ENCODE measurements at places on chromosomes 5 and 9. TPM values are rescaled to one million over a fixed set of nuclear protein-coding genes. Genes with fewer than 3 reads are reported as not detected.

The TMCO6 gene
- total RNA-seq = 18.2 TPM

The CD180 gene
- total RNA-seq = 0.31 TPM

The C6 gene
- total RNA-seq = not detected

The PLCXD3 gene
- 9.1 TPM for total RNA-seq

The LTC4S gene
- 6.9 TPM for total RNA-seq

Measured in parietal lobe (tissue), 2 donors.